ENCODE measurements at places on chromosomes 5 and 9.

- no peak for DNase-seq
Measured at GRCh38 chr5:143790457-143791112, 21.4 kb upstream of the HMHB1 start.

- DNase-seq: no peak
Measured at GRCh38 chr5:131022811-131023497, 142.1 kb downstream of the HINT1 start.

- no peak for DNase-seq
Measured at GRCh38 chr9:81083854-81084512, 605.4 kb downstream of the TLE1 start.

- DNase-seq: no peak
Measured at GRCh38 chr5:875931-876330, 16.7 kb downstream of the BRD9 start.

- DNase-seq: no peak
Measured at GRCh38 chr9:108786322-108786721, 69.5 kb downstream of the ACTL7B start.

DNA sequence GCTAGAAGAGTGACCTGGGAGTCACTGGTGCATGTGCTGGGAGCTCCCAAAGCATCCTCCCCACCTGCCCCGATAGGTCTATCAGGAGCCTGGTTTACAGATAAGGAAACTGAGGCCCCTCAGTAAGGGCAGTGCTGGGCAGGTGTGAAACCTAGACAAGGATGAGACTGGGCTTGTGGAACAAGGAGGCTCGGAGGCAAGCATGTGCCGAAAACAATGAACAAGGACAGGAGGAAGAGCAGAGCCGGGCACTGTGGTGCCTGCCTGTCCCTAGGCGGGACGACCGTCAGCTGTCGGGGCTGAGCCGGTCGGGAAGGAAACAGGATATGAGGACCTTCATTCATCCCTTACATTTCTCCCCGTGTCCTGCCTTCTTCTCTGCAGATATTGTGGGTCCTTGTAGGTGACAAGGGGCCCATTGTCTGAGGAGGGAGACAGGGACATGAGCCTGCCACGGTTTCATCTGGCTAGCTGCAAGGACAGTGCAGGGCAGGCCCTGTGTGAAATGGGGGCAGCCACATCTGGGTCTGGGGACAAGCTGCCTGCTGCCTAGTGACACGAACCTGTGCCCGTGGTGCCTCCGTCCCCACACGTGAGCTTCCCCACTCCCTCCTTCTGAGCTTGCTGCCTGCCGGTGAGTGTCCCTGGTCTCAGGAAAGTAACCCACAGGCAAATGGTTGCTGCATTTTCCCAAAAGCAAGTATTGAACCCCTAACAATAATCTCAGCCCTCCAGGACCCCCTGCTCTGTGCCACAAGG, 18.6 kb downstream of the FGD3 start:
- DNase-seq: no peak

DNA sequence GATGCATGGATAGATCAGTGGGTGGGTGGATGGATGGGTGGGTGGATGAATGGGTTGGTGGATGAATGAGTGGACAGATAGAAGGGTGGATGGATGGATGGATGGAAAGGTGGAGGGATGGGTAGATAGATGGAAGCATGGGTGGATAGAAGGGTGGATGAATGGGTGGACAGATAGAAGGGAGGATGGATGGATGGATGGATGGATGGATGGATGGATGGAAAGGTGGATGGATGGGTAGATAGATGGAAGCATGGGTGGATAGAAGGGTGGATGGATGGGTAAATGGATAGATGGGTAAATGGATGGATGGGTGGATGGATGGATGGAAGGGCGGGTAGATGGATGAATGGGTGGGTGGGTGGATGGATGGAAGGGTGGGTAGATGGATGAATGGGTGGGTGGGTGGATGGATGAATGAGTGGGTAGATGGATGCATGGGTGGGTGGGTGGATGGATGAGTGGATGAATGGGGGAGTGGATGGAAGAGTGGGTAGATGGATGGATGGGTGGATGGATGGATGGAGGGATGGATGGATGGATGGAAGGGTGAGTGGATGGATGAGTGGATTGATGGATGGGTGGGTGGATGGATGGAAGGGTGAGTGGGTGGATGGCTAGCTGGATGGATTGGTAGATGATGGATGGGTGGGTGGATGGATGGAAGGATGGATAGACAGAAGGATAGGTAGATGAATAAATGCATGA, 87.7 kb upstream of the ASS1 start:
- DNase-seq: no peak

DNA sequence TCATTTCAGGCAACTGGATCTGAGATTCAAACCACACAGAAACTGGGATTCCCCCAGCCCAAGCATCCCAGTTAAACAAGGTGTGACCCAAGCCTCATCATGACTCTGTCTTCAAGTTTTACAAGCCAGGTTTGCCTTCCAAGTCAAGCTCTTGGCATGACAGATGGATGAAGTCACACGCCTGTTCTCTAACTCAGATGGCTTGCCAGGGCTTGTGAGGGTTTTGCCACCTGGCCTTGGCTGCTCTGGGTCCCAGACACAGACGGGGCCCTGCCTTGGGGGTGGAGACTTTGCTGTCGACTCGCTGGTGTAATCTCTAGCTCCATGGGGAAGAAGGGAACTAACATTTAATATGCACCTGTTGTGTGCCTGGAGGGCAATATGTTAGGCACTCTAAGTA, 95.8 kb upstream of the RARS1 start:
- no peak for DNase-seq

DNA sequence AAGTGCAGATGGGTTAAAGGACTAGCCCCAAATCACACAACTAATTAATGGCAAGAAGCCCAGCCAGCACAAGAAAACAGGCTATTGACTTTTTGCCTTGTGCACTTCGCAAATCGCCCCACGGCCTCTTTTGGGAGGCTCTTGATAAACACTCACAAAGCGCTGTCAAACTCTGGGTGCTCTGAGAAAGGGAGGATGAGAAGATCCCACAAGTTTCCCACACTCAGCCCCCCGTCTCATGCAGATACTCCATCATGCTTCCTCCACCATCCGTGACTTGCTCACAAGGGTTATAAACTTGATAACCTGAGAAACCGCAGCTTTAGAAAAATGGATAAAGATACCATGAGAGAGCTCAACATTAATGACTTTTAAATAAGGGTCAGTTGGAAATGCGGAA, 219.7 kb downstream of the EBF1 start:
- DNase-seq: no peak

DNA sequence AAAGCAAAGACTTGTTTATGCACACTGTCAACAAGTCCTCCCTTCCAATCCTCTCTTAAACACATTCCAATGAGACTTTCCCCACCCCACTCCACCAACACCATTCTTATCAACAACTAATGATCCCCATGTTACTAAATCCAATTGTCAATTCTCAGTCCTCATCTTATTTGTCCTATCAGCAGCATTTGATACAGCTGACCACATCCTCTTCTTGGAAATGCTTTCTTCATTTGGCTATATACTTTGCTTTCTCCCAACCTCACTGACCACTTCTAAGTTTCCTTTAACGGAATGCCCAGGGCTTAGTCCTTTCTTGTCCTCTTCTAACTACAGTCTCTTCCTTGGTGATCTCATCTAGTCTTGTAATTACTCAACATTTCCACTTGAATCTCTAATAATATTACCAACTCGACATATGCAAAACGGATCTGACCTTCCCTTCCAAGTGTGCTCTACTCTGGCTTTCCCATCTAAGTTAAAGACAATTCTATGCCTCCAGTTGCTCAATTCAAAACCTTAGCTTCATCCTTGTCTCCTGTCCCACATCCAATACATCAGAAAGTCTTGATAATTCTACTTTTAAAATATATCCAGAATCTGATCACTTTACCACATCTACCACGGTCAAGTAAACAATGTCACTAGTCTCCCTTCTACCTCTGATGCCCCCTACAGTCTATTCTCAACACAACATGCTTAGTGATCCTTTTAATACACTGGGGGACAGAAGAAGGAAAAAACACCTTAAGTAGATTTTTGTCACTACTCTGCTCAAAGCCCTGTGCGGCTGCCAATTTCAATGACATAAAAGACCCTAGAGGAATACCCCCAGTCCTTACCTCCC, 25.5 kb downstream of the AGTPBP1 start:
- no peak for DNase-seq
